ENCODE measurements at places on chromosomes 4 and X. TPM values are rescaled to one million over a fixed set of nuclear protein-coding genes. Genes with fewer than 3 reads are reported as not detected.

- no peaks in the 10 kb centered on the region for H3K4me1 ChIP-seq
- peaks cover 49% of the 10 kb centered on the region for H3K36me3 ChIP-seq
- no peak for DNase-seq
Measured at GRCh38 chrX:155231163-155231562, 14.9 kb downstream of the VBP1 start.

The PLAC1 gene
- total RNA-seq: not detected

The PCDH11X gene
- 2.4 TPM for total RNA-seq

DNA sequence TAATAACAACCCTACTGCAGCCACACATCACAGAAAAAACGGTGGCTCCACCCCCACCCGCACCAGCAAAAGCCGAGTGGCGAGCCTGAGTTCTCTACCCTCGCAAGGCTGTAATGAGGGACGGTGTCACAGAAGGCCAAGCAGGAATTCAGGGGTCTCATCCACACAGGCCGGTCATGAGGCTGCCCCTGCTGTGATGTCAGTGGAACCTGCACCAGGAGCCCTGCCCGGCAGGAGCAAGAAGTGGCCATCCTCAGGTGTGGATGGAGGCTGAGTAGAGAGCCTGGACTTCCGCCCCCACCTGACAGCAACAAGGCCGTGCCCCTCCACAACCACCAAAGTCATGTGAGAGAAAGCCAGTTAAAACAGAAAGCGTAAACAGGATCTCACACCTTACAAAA, 20.6 kb downstream of the LYAR start:
- no peaks in the 10 kb centered on the region for H3K4me1 ChIP-seq
- no peak overlapping the region for H3K27ac ChIP-seq
- DNase-seq: no peak
- H3K4me3 ChIP-seq: no peak overlapping the region
- H3K36me3 ChIP-seq: peaks cover 71% of the 10 kb centered on the region
- no peaks in the 10 kb centered on the region for H3K27me3 ChIP-seq

DNA sequence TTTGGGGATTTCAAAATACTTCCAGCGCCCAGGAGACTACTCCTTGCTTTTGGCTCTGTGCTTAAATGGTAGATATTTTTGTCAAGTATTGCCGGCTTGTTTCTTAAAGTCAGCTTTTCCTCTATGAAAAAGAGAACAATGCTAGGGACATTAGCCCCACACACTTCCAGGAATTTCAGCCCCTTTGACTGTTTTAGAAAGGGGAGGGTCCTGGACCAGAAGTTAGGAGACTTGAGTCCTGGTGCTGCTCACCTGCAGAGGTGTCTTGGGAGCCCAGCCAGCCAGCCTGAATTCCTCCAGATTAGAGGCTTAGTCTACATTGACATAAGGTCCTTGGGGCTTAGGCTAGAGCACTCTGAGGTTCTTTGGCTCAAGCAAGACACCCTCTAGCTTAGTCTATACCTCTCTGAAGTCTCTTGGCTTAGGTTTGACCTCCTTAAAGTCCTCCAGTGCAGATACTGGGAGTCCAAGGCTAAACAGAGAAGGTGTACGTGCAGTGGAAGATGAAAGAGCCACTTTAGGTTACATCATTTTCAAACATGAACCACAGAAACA, 1.6 kb upstream of the SETD7 start:
- H3K27me3 ChIP-seq: no peaks in the 10 kb centered on the region
- peak; percentile 32 for DNase-seq
- no peaks in the 10 kb centered on the region for H3K36me3 ChIP-seq
